Keratinocyte (primary cell): ENCODE measurements at places on chromosomes 6 and 20. TPM values are rescaled to one million over a fixed set of nuclear protein-coding genes. Genes with fewer than 3 reads are reported as not detected.

DNA sequence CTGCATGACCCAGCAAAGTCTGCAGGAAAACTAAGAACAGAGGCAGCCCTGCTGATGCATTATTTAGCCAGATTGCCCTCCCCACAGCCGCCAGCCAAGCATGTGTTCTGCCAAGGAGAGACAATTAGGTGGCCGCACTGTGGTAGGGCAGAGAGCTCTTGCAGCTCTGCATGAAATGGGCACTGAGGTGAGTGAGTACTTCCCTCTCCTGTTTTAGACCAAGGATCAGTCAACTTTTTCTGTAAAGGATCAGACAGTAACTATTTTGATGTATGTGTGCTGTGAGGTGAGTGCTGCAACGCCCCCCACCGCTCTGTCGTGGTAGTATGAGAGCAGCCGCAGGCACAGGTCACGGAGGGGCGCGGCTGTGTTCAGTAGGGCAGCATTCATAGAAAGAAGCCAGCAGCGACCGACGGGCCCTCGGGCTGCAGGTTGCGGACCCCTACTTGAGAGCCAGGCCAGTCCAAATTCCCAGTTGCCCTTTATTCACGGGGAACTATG lies 23.8 kb upstream of the FAM50B start:
- H3K36me3 ChIP-seq, result no peaks in the 10 kb centered on the region
- no peak for DNase-seq
- H3K27me3 ChIP-seq, result no peaks in the 10 kb centered on the region
- peak overlapping the region; percentile 10 for H3K4me3 ChIP-seq
- H3K27ac ChIP-seq, result peak overlapping the region; percentile 85
- H3K4me1 ChIP-seq, result peaks cover 51% of the 10 kb centered on the region

GRCh38 chr6:86682297-86682696 lies 255.0 kb upstream of the HTR1E start:
- no peak for DNase-seq
- no peak overlapping the region for H3K4me3 ChIP-seq
- no peaks in the 10 kb centered on the region for H3K27me3 ChIP-seq
- H3K4me1 ChIP-seq, result no peaks in the 10 kb centered on the region
- H3K27ac ChIP-seq, result no peak overlapping the region

DNA sequence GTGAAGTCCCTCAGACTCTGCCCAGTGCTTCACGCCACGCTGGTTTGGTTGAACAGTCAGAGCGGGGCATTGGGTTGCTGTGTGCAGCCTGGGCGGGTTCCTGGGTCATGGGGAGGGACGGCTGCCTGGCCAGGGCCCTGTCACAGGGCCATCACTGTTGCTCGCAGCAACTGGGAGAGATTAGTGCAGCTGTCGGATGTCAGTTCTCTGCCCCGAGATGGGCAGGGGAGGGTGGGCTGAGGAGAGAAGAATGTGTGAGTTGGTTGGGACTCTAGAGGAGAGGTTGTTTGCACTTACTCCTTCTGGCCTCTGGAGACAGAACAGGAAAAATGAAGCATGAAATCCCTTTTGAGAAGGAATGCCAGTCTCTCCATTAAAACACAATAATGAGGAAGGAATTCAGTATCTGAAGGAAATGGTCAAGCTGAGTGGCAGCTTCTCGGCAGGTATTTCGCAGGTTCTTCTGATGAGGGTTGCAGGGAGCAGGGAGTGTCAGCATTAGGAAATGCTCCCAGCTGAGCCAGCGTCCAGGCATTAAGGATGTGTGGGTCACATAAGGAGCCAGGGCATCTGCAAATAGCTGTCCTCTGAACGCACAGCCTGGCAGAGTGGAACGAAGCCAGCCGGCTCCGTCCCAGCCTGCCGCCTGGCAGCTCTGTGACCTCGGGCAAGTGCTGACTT lies 95.9 kb downstream of the SSR1 start:
- H3K4me3 ChIP-seq, result no peak overlapping the region
- no peaks in the 10 kb centered on the region for H3K27me3 ChIP-seq
- peak; percentile 52 for DNase-seq
- H3K4me1 ChIP-seq, result peaks cover 36% of the 10 kb centered on the region
- peak overlapping the region; percentile 22 for H3K27ac ChIP-seq
- H3K36me3 ChIP-seq, result peaks cover 37% of the 10 kb centered on the region

GRCh38 chr6:68235326-68235784 lies 399.7 kb upstream of the ADGRB3 start:
- H3K27me3 ChIP-seq, result no peaks in the 10 kb centered on the region
- no peaks in the 10 kb centered on the region for H3K4me1 ChIP-seq
- DNase-seq, result no peak
- no peaks in the 10 kb centered on the region for H3K36me3 ChIP-seq
- no peak overlapping the region for H3K27ac ChIP-seq
- no peak overlapping the region for H3K4me3 ChIP-seq

The PRPH2 gene
- polyA plus RNA-seq, result 0.01 to 0.05 TPM in 2 of 3 replicates, not detected in the other

The TPX2 gene
- polyA plus RNA-seq, result 7.1 to 32.5 TPM (median 31.5 TPM) in 3 replicates

DNA sequence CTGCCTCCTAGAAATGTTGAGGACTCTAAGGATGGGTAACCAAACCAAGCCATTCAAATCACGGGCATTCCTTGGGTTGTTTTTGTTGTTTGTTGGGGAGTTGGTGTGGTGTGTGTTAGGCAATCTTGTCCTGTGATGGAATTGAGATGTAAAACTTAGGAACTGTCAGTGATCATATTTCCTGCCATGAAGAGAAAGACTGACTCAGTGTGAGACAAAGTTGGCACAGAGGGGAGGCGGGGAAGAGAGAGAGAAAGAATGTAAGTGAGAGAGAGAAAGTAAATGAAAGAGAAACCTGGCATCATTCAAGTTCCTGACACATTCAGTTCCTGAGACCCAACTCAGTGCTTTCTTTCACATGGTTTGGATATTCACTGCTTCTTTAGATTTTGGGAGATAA lies 21.6 kb upstream of the FBXO30 start:
- H3K36me3 ChIP-seq, result no peaks in the 10 kb centered on the region
- no peak overlapping the region for H3K4me3 ChIP-seq
- H3K27ac ChIP-seq, result no peak overlapping the region
- peaks cover 16% of the 10 kb centered on the region for H3K4me1 ChIP-seq

The JAG1 gene
- polyA plus RNA-seq, result 82.1 to 117 TPM (median 84.2 TPM) in 3 replicates
